OCI-M1 (cell line): ENCODE measurements at places on chromosomes 1 and 21.
A peak's percentile ranks its signal among the peaks of the same experiment; 100 is the strongest.

DNA sequence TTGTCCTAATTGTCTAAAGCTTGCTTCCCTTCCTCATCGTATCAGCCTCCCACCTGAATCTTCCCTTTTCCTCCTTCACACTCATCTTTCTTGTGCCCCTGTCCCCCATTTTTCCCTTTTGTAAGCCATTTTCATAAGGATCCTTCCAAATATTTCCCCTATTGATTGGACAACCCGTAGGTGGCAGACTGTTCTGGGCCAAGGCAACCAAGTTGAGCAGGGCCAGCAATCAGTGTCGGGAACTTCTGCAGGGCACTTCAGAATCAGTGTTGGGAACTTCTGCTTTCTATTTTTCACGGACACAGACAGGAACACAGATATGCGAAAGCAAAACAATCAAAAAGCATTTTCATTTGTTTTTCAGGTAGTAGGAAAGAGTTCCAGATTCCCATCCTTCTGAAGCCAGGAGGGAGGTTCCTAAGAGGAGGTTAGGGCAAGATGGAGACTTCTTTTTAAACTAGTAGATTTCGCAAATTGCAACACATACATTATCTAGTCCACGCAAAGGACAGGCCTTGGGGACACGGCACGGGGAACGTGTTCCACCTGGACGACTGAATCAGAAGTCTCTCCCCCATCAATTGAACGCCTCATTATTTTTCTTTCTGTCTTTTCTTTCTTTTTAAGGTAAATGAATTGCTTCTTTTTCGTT, 691 bp upstream of the MPZL1 start:
- DNase-seq, result peak; percentile 83

DNA sequence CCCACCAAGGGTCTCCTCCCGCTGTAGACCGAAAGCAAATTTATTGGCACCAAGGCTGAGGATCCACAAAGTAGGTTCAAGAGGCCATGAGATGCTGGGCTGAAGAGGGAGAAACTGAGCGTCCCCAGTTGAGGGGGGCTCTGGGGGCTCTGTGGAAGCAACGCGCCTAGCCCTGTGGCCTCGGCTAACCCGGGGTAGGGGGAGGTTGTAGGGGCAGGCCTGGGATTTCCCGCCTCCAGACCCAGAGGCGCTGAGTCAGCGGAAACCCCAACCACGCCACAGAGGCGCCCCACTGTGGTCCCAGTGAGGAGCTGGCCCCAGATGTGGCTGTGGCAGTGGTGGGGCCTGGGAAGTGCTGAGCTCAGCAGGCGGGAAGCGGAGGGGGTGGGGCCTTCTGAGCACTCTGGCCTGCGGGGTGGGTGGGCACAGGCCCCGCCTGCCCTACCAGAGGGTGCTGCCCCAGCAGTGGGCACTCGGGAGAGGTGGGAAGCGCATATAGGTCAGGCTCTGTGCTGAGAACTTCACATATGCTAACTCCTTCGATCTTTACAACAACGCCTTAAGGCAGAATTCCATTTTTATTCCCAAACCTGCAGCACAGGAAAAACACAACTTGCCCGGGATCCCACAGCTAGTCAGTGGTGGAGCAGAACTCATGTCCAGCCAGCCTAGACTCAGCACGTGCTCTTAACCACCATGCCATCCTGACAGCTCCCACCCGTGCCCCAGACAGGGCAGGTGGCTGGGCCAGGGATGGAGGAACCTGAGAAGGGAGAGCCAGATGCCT, 1.5 kb upstream of the COL16A1 start:
- DNase-seq, result peak; percentile 69

GRCh38 chr21:14979264-14979663, 85.5 kb downstream of the NRIP1 start:
- no peak for DNase-seq

DNA sequence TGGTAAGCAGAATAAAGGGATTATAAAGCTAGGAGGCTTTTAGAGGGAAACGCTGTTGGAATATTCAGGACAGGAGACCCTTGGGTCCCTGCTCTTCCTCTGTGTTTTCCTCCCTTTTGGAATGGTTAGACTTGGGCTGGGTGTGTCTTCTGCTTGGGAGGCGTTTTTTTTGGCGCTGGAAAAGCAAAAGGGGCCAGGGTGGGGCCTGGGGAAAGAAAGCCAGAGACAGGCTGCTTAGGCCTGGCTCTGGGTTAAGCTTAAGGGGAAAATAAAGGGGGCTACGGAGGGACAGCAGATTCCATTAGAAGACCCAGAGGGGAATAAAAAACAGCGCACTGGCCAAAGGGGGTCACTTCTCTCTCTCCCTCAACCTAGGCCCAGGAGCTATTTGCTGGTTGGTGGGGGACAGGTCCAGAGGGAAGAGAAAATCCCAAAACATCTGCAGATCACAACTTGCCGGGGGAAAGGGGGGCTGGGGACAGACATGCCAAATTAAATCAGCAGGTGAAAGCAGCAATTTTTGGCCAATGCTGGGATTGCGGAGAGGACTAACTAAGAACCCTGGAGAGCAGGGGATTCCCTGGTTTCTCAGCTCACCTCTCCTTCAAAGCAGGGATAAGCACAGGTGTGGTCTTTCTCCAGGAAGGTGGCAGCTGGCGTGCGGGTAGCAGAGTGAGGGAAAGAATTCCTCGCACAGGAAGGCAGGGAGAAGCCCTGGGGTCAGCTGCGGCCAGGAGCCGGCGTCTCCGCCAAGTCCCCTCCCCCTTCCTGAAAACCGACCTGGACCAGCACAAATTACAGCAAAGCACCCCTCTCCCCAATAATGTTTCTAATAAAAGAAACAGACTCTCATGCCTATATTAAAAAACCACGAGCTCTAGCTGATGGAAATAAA, 82.2 kb upstream of the AK4 start:
- peak; percentile 45 for DNase-seq
